ENCODE measurements at places on chromosomes 1 and 21. TPM values are rescaled to one million over a fixed set of nuclear protein-coding genes. Genes with fewer than 3 reads are reported as not detected.

Gene ANGPTL1
- 0.13 TPM for total RNA-seq

DNA sequence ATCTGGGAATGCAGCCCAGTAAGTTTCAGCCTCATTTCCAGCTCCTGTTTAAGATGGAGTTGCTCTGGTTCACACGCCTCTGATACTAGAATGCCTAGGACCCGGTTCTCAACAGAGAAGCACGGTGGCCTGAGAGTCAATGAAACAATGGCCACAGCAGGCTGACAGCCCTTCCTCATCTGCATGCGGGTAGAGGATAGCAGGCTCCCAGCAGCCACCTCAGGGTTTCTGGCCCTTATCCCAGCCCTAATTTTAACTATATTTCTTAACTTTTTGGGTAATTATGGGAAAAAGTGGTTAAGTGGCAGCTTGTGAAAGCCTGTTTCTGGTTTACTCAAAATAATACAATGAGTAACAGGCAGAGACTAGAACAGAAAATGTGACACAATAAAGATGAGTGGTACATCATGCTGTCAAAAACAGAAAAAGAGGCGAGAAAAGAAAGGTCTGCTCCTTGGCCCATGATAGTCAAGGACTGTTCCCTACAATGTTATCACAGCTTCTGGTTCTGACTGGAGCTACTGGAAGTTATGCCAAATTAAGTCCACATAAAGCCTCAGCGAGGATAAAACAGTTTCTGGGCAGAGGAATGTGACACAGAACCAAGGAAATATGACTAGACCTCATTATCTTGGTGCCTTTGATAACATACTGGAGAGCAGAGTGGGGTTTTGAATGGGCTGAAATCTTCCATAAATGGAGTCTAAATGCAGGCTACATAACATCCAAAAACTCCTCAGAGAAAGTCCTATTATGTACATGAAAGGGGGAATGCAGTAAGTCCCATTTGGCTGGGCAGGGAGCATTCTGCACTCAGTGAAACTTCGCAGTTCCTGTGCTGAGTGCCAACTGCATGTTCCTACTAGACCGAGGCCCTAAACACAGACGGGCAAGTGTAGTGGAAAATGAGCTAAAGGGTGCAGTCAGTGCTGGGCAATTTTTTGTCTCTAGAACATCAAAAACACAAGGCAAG lies 92.1 kb downstream of the NIBAN1 start:
- H3K27me3 ChIP-seq: no peaks in the 10 kb centered on the region
- H3K36me3 ChIP-seq: peaks cover 12% of the 10 kb centered on the region
- peaks cover 7% of the 10 kb centered on the region for H3K4me1 ChIP-seq
- H3K4me3 ChIP-seq: no peak overlapping the region
- DNase-seq: no peak

- no peaks in the 10 kb centered on the region for H3K4me1 ChIP-seq
- H3K36me3 ChIP-seq: no peaks in the 10 kb centered on the region
- no peaks in the 10 kb centered on the region for H3K27me3 ChIP-seq
- no peak overlapping the region for H3K4me3 ChIP-seq
- H3K27ac ChIP-seq: no peak overlapping the region
Observed at GRCh38 chr1:58447886-58448285, 98.6 kb downstream of the OMA1 start.

DNA sequence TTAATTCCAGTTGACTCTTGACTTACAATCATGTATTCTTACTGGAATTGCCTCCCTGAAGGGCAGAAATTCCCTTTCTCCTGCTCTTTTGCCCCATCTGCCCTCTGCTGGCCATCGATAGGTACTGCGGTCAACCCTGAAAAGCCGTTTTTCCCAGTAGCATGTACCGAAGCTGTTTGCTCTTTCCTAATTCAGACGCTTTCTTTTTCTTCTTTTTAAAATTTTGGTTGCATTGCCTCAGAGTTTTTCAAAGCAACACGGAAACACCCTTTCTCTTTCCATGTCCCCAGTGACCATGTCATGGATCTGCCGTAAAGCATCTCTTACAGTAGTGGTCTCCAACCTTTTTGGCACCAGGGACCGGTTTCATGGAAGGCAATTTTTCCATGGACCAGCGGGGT lies 164.2 kb upstream of the C1orf21 start:
- no peak overlapping the region for H3K27ac ChIP-seq
- H3K36me3 ChIP-seq: no peaks in the 10 kb centered on the region
- H3K4me3 ChIP-seq: no peak overlapping the region
- no peaks in the 10 kb centered on the region for H3K4me1 ChIP-seq
- DNase-seq: no peak

DNA sequence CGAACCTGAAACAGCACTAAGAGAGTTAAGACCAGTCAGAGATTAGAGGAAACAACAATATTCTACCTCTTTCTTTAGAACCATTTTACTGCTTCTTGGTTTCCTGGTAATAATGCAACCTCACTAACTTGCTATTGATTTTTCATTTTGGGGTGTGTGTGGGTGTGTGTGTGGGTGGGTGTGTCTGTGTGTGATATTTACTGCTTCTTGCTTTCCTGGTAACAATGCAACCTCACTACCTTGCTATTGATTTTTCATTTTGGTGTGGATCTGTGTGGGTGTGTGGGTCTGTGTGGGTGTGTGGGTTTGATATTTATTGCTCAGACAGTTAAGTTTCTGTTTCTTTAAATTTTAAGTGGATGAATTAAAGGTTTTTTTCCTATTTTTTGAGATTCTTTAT lies 208.8 kb downstream of the LRRC7 start:
- peaks cover 10% of the 10 kb centered on the region for H3K27me3 ChIP-seq
- H3K4me1 ChIP-seq: no peaks in the 10 kb centered on the region
- H3K27ac ChIP-seq: no peak overlapping the region

GRCh38 chr1:10424034-10424433 lies 6.2 kb upstream of the CENPS start:
- DNase-seq: no peak
- no peaks in the 10 kb centered on the region for H3K27me3 ChIP-seq
- H3K4me1 ChIP-seq: no peaks in the 10 kb centered on the region
- H3K27ac ChIP-seq: no peak overlapping the region
- no peak overlapping the region for H3K4me3 ChIP-seq

Gene PM20D1
- not detected for total RNA-seq

DNA sequence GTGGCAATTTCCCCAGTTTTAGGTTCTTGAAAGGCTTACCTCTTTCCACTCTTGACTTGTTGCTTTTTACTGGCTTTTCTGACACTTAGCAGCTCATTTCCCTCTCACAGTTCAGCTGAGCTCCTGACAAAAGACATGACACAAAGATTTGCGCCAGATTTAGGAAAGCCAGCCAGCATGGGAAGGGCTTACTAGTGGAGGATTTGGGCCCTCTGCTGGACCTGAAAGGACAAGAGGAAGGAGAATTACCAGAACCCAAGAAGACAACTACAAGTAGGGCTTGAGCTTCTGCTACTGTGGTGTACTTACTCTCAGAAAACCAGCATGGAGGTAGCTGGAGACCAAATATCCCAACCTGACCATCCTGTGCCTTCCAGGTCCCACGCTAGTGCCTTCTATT lies 784.5 kb downstream of the BRINP3 start:
- H3K27ac ChIP-seq: no peak overlapping the region
- no peak for DNase-seq
- H3K36me3 ChIP-seq: no peaks in the 10 kb centered on the region
- H3K27me3 ChIP-seq: no peaks in the 10 kb centered on the region

DNA sequence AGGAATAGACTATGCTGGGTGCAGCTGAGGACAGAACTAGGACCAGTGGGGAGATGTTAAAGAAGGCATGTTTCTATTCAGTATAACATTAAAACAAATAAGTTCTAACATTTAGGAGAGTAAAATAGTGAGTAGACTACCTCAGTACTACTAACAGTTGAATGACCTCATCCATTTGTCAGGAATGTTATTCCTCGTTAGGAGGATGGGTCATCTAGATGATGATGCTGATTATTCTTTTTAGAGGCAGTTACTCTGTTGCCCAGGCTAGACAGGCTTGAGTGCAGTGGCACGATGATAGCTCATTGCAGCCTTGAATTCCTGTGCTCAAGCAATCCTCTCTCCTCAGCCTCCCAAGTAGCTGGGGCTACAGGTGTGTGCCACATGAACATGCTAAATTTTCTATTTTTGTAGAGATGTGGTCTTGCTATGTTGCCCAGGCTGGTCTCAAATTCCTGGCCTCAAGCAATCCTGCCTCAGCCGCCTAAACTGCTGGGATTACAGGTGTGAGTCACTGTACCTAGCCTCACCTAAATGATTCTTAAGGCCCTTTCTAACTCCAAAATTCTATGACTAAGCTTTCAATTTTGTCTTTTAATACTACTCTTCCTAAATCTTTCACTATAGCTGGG lies 9.3 kb downstream of the EEIG2 start:
- no peaks in the 10 kb centered on the region for H3K36me3 ChIP-seq
- no peak for DNase-seq
- H3K4me1 ChIP-seq: 0 out of 2 replicates have a peak, but pooled peaks cover 9% of the 10 kb centered on the region
- no peaks in the 10 kb centered on the region for H3K27me3 ChIP-seq

- DNase-seq: peak; percentile 52
- H3K27me3 ChIP-seq: no peaks in the 10 kb centered on the region
- peaks cover 40% of the 10 kb centered on the region for H3K4me1 ChIP-seq
- peaks cover 31% of the 10 kb centered on the region for H3K36me3 ChIP-seq
- H3K4me3 ChIP-seq: peak overlapping the region; percentile 96
Observed at GRCh38 chr1:231420959-231421545, 1.0 kb downstream of the EGLN1 start.

DNA sequence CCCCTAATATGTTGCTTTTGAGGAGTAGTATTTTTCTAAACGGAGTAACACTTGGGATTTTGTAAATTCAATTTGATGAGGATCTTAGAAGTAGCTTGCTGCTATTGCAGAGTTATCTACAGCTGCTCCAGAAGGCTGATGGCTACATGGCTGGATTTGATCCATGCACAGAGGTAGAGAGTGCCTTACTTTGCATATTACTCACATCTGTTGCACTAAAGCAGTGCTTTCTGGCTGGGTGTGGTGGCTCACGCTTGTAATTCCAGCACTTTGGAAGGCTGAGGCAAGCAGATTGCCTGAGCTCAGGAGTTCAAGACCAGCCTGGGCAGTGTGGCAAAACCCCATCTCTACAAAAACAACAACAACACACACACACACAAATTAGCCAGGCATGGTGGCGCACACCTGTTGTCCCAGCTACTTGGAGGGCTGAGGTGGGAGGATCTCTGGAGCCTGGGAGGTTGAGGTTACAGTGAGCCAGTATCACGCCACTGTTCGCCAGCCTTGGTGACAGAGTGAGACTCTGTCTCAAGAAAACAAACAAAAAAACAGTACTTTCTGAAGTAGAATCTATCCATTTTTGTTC lies 24.6 kb downstream of the RALGPS2 start:
- no peaks in the 10 kb centered on the region for H3K4me1 ChIP-seq
- H3K4me3 ChIP-seq: no peak overlapping the region
- H3K27ac ChIP-seq: no peak overlapping the region
- H3K27me3 ChIP-seq: no peaks in the 10 kb centered on the region
- no peak for DNase-seq
